ENCODE measurements at places on chromosomes 7 and 10. TPM values are rescaled to one million over a fixed set of nuclear protein-coding genes. Genes with fewer than 3 reads are reported as not detected.
A peak's percentile ranks its signal among the peaks of the same experiment; 100 is the strongest.

The FAM237B gene
- not detected for total RNA-seq

The VPS50 gene
- total RNA-seq: 12.8 TPM

The HPS6 gene
- total RNA-seq: 18.9 TPM

DNA sequence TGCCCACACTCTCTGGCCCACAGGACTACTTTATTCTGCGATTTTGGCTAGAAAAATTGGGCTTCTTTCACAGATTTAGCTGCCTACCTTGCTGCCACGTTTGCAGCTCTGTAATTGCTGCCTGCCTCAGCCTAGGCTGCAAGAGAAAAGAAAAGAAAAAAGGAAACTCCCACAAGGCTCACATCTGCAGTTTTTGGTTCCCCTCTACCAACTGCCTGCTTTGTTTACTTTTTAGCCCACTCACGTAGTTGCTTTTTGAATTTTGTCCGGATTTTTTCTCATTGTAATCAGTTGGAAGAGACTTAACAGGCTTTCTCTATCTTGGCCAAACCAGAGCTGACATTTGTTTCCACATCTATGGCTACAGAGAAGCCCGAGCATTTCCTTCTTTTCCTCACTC, 24.3 kb downstream of the SUN3 start:
- DNase-seq: no peak
- H3K36me3 ChIP-seq: no peaks in the 10 kb centered on the region
- no peaks in the 10 kb centered on the region for H3K27me3 ChIP-seq
- H3K27ac ChIP-seq: no peak overlapping the region
- no peaks in the 10 kb centered on the region for H3K4me1 ChIP-seq
- H3K4me3 ChIP-seq: no peak overlapping the region

DNA sequence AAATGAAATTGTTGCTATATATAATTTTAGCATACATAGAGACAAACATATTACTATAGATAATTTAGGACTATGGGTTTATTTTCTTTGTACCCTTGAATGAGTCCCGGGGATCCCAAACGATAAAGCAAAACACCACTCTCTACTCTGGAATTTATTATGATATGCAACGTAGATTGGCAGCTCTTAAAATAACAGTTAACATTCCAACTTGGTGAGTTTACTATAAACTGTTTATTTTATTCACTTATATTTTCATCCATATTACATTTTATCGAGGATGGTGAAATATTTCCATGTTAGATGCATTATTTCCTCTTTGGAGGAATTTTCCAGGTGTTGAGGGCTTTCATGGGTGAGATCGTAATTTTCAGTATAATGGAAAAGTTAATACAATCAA, 138.7 kb upstream of the DGKB start:
- no peak overlapping the region for H3K4me3 ChIP-seq
- no peak for DNase-seq
- no peak overlapping the region for H3K27ac ChIP-seq
- no peaks in the 10 kb centered on the region for H3K4me1 ChIP-seq
- H3K27me3 ChIP-seq: no peaks in the 10 kb centered on the region
- no peaks in the 10 kb centered on the region for H3K36me3 ChIP-seq

- H3K4me1 ChIP-seq: no peaks in the 10 kb centered on the region
- no peaks in the 10 kb centered on the region for H3K27me3 ChIP-seq
- H3K4me3 ChIP-seq: no peak overlapping the region
- no peak for DNase-seq
- H3K36me3 ChIP-seq: peaks cover 3% of the 10 kb centered on the region
Observed at GRCh38 chr7:138328215-138328614, 131.8 kb upstream of the TRIM24 start.

GRCh38 chr10:15084502-15084922, 4.1 kb downstream of the ACBD7 start:
- no peaks in the 10 kb centered on the region for H3K36me3 ChIP-seq
- DNase-seq: peak; percentile 63
- no peaks in the 10 kb centered on the region for H3K27me3 ChIP-seq
- peak overlapping the region; percentile 73 for H3K27ac ChIP-seq

GRCh38 chr10:71262027-71262426, 49.7 kb downstream of the UNC5B start:
- H3K27ac ChIP-seq: no peak overlapping the region
- no peaks in the 10 kb centered on the region for H3K4me1 ChIP-seq
- H3K27me3 ChIP-seq: no peaks in the 10 kb centered on the region
- H3K36me3 ChIP-seq: no peaks in the 10 kb centered on the region
- no peak overlapping the region for H3K4me3 ChIP-seq

- peaks cover 16% of the 10 kb centered on the region for H3K4me1 ChIP-seq
- no peaks in the 10 kb centered on the region for H3K27me3 ChIP-seq
- H3K27ac ChIP-seq: no peak overlapping the region
- no peak for DNase-seq
- peaks cover 20% of the 10 kb centered on the region for H3K36me3 ChIP-seq
Observed at GRCh38 chr7:43768887-43769272, 10.4 kb downstream of the BLVRA start.

DNA sequence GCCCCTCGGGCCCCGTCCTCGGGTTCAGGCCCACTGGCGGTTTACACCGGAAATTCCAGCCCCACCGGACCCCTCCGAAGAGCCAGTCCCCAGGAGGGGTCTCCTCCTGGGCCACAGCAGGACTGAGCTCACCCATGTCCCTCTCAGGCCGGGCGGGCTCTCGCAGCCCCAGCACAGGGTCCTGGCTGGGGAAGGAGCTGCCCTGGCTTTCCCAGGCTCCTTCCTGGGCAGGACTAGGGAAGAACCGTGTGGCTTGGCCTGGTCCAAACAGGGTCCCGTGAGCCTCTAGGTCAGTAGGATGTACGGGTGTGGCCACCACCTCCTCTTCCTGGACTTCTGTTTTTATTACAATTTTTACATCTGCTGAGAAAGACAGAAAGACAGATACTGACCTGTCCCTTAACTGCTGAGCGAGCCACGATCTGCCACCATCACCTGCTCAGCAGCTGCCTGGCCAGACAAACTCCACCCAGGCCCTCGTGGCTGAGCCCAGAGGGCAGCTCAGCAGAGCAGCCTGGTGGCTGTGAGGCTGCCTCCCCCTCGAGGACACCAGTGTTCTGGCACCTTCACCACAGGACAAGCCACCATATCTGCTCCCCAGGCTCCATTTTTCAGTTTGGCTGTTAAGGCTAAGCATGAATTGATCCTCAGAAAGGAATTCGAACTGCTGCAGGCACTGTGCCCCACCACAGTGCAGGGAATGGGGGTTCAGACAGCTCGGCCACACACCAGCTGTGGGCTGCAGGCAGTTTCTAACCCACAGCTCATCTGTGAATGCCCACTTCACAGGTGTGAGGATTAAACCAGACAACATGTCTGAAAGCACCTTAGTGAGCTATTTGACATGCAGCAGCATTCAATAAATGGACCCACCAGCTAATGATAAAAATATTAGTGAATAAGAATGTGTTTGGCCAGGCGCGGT, 14.5 kb upstream of the ZNF777 start:
- H3K36me3 ChIP-seq: peaks cover 66% of the 10 kb centered on the region
- H3K4me3 ChIP-seq: no peak overlapping the region
- no peak for DNase-seq
- H3K4me1 ChIP-seq: no peaks in the 10 kb centered on the region
- H3K27ac ChIP-seq: no peak overlapping the region
- no peaks in the 10 kb centered on the region for H3K27me3 ChIP-seq

DNA sequence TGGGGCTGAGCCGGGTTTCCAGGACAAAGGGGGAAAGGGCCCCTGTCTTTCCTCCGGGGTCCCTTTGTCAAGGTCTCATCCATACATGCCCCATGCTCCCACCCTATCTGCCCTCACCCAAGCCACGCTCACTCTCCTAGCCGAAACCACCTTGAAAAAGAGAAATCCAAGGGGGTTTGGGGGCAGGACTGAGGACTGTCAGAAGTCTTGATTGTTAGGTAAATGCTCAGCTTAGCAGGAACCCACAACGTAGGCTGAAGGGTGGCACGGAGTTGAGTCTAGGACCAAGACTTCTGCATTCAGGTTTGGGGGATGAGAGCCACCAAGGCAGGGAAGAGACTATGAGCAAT, 719 bp upstream of the PGAM2 start:
- H3K36me3 ChIP-seq: peaks cover 4% of the 10 kb centered on the region
- H3K4me1 ChIP-seq: peaks cover 26% of the 10 kb centered on the region
- no peaks in the 10 kb centered on the region for H3K27me3 ChIP-seq
- no peak overlapping the region for H3K4me3 ChIP-seq
- H3K27ac ChIP-seq: no peak overlapping the region
- no peak for DNase-seq

DNA sequence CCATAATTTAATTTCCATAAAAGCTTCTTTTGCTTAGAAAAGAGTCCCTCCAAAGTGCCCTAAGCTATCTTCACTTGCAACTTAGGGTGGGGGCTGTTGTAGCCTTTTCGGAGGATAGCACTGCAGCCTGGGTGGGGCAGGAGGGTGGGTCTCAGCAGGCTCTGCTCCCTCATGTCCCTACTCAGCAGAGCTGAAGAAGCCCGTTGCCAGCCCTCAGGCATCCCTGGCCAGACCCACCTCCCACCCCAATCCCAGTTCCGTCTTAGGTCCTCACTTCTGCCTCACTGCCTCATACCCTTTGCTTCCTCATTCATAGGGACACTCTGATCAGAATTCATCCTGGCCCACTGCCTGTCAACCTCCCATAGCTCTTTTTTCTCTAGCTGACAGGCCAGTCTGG, 99.8 kb upstream of the ZMIZ1 start:
- peaks cover 3% of the 10 kb centered on the region for H3K4me1 ChIP-seq
- DNase-seq: no peak
- no peak overlapping the region for H3K27ac ChIP-seq
